ENCODE measurements at places on chromosomes 3 and 15.

GRCh38 chr3:61343543-61343942, 92.3 kb upstream of the FHIT start:
- DNase-seq, result no peak

DNA sequence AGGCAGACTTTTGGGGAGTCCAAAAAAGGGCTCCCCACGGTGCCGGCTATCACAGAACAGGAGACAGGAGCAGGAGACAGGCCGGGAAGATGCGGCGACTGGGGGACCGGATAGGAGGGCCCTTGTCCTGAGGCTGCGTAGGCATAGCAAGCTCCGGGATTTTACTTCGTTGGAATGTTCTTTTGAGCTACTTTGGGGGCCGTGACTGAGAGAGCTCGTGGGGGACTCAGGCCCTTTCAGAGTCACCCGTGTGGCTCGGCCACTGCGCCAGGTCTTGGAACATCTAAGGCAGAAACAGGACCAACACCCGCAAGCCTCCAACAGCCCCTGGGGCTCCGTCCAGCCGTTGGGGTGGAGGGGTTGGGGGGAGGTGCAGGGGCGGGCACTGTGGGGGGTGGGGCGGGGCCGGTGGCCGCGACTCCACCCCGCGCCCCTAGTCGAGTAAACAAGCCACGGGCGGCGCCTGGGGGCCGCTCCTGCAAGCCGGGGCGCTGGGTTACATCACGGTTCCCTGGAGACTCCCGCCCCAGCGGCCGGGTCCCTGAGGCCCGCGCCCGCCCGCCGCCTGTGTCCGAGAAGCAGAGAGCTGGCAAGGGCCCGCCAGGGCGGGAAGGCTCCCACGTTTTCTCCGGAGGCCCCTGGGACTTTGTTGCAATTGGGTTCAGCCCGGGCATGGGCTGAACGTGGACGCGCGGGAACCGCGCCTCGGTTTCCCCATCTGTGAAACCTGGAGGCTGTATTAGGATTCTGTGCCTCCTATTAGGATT, 23.3 kb upstream of the C15orf39 start:
- no peak for DNase-seq

DNA sequence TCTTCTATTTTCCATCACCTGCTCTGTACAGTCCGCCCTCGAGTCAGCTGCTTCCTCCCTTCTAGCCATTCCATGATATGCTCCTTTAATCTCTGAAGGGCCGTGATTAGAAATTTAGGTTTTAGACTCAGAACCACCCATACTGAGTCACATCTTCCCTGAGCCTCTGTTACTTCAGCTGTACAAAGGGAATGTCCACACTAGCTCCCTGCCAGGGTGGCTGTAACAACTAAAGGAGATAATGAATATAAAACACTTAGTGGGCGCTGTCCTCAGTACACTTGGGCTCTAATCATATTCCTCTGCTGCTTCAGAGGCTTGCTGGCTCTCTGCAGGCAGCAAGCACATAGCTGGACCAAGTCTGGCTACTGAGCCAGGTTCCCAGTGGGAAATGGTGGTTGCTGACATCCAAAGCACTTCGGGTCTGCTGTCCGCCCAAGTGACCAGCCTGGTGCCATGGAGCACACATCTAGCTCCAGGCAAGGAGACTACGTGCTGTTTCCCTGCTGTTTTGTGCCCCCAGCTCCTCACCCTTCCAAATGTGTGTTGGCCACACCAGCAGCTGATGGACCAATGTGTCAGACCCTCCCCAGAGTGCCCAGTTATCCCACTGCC, 901 bp upstream of the CHST14 start:
- DNase-seq, result no peak

DNA sequence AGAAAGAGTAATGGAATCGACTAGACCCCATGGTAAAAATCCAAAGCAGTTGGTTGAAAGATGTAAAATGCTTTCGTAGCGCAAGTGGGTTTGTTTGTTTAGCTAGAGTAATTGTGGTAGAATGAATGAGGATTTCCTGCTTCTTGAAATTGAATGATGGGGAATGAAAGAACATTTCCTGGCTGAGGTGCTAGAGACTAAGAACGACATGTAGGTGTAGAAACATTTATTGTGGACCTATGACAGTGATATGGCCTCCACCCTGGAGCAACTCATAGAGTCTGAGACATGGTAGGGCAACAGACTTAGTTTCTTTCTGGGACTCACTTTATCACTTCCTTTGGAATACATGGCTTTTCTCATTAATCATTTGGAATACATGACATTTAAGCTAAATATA, 467.6 kb upstream of the CFAP20DC start:
- no peak for DNase-seq

- no peak for DNase-seq
Observed at GRCh38 chr3:99482191-99482590, 156.2 kb upstream of the COL8A1 start.

GRCh38 chr3:127694467-127695215, 21.9 kb downstream of the ABTB1 start:
- DNase-seq, result no peak

DNA sequence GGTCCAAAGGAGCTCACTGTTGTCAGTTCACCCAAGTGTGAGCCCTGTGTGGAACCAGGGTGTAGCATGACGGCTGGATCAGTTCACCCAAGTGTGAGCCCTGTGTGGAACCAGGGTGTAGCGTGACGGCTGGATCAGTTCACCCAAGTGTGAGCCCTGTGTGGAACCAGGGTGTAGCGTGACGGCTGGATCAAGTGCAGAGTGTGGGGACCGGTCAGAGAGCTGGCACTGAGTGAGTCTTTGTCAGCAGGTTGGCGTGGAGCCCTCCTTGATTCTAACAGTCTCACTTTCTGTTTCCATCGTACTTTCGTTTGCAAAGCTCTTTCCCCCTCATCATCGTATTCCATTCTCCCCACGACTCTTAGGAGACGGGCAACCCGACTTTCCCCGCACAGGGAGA, 57.9 kb upstream of the DLG1 start:
- DNase-seq, result peak; percentile 46

GRCh38 chr3:50792568-50792967, 117.8 kb downstream of the DOCK3 start:
- no peak for DNase-seq

GRCh38 chr3:8509961-8510360, 8.3 kb downstream of the LMCD1 start:
- DNase-seq, result no peak

DNA sequence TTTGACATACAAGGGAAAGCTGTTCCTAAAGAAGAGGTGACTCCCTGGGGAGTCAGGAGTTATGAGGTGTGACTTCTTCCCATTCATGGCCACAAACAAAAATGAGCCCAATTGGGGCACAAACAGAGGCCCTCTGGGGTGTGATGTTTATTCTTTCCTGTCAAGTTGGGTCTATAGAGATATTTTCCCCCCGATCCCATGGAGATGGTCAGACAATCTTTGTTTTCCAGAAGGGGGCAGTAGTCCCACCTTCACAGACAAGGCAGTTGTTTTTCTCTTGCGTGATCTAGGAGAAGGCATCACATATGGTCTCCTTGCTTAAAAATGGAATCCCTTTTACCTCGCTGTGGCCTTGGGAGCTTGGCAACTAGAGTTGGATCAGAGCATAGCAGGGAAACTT, 110.3 kb downstream of the MFSD1 start:
- DNase-seq, result no peak

DNA sequence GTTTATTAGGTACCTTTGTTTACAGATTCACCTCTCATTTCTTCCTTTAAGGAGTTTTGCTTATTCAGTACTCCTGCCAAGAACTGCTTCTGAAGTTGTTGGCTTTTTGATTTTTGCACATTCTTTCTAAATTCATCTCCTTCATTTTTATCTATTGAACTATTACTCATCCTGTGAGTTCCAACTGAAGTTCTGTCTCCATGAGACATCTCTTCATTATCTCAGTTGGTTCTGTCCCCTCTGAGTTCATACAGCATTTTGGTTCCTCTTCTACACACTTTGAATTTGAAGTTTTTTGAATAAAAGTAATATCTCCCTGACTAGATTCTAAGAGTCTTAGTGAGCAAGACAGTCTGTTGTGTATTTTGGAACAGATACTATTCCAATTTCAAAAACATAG, 299.7 kb downstream of the OTOL1 start:
- DNase-seq, result no peak

DNA sequence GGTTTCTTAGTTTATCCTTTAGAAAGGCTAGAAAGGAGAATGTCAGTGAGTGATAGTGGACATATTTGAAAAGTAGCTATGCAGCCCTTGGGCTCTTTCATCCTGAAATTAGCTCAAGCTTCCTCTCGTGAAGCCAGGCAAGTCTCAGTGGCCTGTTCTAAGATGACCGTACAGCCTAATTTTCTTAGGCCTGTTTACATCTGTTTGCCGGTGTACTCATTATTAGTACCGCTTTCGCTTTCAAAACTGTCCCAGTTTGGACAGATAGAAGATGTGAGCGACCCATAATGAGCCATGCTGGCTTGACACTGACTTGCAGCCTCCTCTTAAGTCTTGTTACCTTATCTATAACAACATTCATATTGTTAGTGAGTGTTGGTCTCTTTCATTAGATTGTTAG, 5.7 kb upstream of the ARL14 start:
- no peak for DNase-seq

DNA sequence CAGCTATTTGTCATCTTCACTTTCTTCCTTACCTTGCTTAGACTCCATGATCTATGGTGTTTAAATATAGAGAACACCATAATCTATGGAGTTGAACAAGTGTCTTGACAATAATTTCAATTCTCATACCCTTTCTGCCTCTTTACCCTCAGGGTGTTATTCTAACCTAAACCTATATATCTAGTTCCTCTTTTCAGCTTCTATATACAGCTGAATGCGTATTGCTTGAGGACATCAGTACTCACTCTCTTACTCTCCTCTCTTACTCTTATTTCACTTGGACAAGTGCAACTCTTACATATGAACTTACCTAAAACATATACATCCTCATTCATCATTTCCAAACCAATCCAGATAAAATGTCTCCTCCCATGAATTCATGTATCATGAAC, 187.1 kb downstream of the RAP2B start:
- DNase-seq, result no peak

- DNase-seq, result no peak
Observed at GRCh38 chr3:43843386-43843785, 152.6 kb downstream of the ABHD5 start.

DNA sequence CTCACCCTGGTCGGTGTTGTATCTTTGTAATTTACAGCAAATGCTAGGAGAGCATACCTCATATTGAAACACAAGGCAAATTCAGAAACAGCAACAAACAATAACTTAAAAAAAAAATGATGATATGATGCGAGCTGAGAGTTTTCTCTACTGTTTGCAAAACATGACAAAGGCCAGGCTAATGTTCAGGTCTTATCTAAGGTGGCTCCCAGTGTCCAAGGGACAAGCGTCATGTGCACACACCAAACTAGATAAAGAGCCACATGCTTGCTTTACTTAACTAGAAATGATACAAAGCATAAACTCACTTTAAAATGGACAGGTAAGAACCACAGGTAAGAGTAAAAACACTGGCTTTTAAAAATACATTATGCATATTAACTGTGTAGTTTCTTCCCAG, 375.9 kb downstream of the FOXP1 start:
- DNase-seq, result no peak

DNA sequence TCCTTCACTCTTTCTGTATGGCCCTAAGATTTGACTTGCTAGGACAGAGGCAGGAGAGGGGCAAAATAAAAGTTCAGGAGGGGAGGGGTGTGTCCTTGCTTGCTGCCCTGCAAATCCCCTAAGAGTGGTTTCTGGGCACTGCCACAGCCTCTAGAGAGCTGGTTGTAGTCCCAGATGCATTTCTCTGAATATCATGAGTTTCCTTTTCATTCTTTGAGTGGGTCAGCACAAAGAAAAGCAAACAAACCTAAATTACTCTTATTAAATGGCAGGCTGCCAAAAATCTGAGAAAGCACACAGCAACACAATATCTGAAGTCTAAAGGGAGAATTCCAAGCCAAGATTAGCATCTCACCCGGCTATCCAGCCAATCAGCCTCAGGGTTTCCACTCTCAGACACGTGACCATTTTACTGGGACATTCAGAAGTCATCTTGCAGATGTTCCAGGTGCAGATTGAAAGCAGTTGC, 919.3 kb downstream of the TUSC7 start:
- DNase-seq, result peak; percentile 32

DNA sequence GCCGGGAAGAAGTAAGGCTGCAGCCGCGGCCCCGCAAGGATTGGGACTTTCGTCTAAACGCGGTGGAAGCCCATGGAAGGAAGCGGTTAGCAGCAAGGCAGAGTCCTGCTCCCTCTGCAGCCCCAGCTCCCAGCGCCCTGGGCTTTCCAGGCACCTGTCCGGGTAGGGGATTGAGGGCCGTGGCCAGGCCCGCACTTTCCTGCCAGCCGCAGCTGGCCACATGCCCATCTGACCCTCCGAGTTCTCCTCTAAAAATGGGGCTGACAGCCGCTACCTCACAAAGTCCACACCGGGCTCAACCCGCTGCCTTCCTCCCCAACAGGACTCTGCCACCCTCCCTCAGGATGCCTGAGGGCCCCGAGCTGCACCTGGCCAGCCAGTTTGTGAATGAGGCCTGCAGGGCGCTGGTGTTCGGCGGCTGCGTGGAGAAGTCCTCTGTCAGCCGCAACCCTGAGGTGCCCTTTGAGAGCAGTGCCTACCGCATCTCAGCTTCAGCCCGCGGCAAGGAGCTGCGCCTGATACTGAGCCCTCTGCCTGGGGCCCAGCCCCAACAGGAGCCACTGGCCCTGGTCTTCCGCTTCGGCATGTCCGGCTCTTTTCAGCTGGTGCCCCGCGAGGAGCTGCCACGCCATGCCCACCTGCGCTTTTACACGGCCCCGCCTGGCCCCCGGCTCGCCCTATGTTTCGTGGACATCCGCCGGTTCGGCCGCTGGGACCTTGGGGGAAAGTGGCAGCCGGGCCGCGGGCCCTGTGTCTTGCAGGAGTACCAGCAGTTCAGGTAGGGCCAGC, 1.9 kb downstream of the NEIL1 start:
- peak; percentile 60 for DNase-seq

DNA sequence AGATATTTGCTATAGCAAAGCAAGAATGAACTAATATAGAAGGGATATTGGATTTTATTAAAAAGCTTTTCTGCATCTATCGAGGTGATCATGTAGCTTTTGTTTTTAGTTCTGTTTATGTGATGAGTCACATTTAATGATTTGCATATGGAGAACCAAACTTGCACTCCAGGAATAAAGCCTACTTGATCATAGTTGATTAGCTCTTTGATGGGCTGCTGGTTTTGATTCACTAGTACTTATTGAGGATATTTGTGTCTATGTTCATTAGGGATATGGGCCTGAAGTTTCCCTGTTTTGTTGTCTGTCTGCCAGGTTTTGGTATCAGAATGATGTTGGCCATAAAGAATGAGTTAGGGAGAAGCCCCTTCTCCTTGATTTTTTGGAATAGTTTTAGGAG, 310.7 kb downstream of the ARPP21 start:
- no peak for DNase-seq

GRCh38 chr15:90190606-90191343, 10.4 kb upstream of the SEMA4B start:
- DNase-seq, result no peak
